Activated CD8-positive, alpha-beta T cell treated with anti-CD3 and anti-CD28 coated beads, Interleukin-2, amount 10 ng/mL, durations not matched to agents 7 days and 5 days (primary cell): ENCODE measurements at places on chromosomes 5 and 9. TPM values are rescaled to one million over a fixed set of nuclear protein-coding genes. Genes with fewer than 3 reads are reported as not detected.

DNA sequence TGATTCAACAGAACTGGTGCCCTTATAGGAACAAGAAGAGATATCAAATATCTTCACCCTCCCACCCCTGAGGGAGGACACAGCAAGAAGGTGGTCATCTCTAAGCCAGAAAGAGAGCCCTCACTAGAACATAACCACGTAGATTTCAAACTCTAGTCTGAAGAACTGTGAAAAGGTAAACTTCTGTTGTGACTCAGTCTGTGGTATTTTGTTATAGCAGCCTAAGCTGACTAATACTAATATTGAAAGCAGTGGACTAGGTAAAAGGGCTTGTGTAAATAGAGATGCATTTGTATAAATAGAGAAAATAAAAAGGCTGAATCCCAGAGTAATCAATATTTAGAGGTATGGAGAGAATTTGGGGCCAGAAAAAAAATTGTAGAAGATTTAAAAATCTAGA, 157.6 kb upstream of the CCNH start:
- no peak for DNase-seq
- H3K27me3 ChIP-seq, result no peaks in the 10 kb centered on the region
- H3K4me3 ChIP-seq, result no peak overlapping the region
- no peaks in the 10 kb centered on the region for H3K36me3 ChIP-seq
- H3K4me1 ChIP-seq, result no peaks in the 10 kb centered on the region

DNA sequence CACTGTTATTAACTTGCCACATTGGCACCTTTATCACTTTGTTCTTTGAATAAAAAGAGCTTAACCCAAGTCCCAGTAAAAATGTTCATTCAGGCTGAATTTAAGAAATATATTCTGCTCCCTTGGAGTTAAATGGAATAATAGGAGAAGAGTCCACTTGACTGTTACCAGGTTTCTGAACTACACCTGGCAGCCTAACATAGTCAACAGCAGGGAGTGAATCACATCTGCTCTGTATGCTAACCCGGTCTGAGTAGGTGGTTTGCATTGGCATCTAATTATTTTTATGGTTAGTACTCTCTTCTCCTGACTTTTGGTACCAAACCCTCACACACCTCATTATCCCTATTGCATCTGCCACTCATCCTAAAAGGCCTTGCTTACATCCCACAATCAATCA, 86.7 kb downstream of the STK32A start:
- no peaks in the 10 kb centered on the region for H3K27me3 ChIP-seq
- DNase-seq, result no peak
- H3K4me3 ChIP-seq, result no peak overlapping the region

- H3K27me3 ChIP-seq, result peaks cover 20% of the 10 kb centered on the region
- no peaks in the 10 kb centered on the region for H3K36me3 ChIP-seq
- H3K27ac ChIP-seq, result no peak overlapping the region
- DNase-seq, result no peak
- H3K4me3 ChIP-seq, result no peak overlapping the region
These were observed 39.0 kb downstream of the KCNIP1 start for GRCh38 chr5:170542691-170543293.

GRCh38 chr5:107469485-107470294, 201.0 kb downstream of the EFNA5 start:
- no peak overlapping the region for H3K4me3 ChIP-seq
- H3K27ac ChIP-seq, result no peak overlapping the region
- no peaks in the 10 kb centered on the region for H3K27me3 ChIP-seq
- peaks cover 4% of the 10 kb centered on the region for H3K4me1 ChIP-seq

GRCh38 chr5:2936413-2936812, 184.9 kb upstream of the IRX2 start:
- no peak overlapping the region for H3K27ac ChIP-seq
- no peak overlapping the region for H3K4me3 ChIP-seq
- DNase-seq, result no peak
- no peaks in the 10 kb centered on the region for H3K36me3 ChIP-seq

- no peaks in the 10 kb centered on the region for H3K4me1 ChIP-seq
- H3K27ac ChIP-seq, result no peak overlapping the region
- DNase-seq, result no peak
- peaks cover 26% of the 10 kb centered on the region for H3K27me3 ChIP-seq
These were observed 20.3 kb upstream of the UNC5A start for GRCh38 chr5:176789873-176790615.

DNA sequence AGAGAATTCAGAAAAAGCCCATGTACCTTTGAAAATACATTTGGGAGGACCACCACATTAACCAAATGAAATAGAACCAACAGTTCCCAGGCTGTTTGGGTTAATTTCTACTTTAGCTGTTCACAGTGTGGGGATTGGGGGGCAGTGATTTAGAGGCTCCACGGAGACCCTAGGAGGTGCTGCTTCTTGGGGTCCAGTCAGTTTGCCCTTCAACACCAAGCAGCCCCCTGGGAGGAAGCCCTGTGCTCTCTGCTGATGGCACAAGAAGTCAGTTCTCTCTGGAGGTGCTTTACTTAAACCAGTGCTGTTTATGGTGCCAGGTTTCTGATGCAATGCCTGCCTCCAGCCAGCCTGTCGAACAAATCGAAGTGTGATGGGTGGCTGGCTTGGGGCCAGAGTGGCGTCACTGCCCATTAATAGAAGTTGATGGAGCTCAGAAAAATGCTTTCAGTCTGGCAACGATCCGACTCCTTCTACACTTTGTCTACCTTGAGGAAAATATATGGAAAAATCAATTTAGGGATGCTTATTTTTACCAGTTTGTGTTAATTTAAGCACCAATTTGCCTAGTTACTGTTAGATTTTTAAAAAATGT, 134.0 kb downstream of the SNX18 start:
- peaks cover 40% of the 10 kb centered on the region for H3K4me1 ChIP-seq
- H3K27me3 ChIP-seq, result no peaks in the 10 kb centered on the region
- H3K36me3 ChIP-seq, result peaks cover 12% of the 10 kb centered on the region
- DNase-seq, result no peak
- no peak overlapping the region for H3K4me3 ChIP-seq

DNA sequence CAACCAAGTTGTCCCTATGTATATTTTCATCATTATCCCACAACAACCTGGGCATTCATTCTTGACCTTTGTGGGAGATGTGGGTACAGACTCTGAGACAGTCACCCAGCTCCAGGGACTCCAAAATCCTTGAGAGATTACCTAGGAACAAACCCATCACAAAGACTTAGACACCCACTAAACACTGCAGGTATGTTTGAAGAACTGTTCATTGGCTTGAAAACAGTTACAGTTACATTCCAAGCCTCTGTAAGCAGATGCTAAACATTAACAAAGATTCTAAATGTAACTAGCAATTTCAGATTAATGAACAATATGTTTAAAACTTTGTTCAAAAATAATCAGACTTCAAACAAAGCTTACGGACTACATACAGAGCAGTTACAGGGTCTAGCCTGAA, 24.7 kb downstream of the DEPDC1B start:
- H3K27me3 ChIP-seq, result no peaks in the 10 kb centered on the region
- H3K4me3 ChIP-seq, result no peak overlapping the region
- no peak for DNase-seq
- H3K4me1 ChIP-seq, result peaks cover 3% of the 10 kb centered on the region
- no peak overlapping the region for H3K27ac ChIP-seq
- peaks cover 2% of the 10 kb centered on the region for H3K36me3 ChIP-seq

- H3K27ac ChIP-seq, result no peak overlapping the region
- H3K36me3 ChIP-seq, result no peaks in the 10 kb centered on the region
- no peaks in the 10 kb centered on the region for H3K4me1 ChIP-seq
- H3K27me3 ChIP-seq, result peaks cover 12% of the 10 kb centered on the region
- peak; percentile 12 for DNase-seq
These were observed 44.7 kb upstream of the FSTL4 start for GRCh38 chr5:133657036-133657435.

DNA sequence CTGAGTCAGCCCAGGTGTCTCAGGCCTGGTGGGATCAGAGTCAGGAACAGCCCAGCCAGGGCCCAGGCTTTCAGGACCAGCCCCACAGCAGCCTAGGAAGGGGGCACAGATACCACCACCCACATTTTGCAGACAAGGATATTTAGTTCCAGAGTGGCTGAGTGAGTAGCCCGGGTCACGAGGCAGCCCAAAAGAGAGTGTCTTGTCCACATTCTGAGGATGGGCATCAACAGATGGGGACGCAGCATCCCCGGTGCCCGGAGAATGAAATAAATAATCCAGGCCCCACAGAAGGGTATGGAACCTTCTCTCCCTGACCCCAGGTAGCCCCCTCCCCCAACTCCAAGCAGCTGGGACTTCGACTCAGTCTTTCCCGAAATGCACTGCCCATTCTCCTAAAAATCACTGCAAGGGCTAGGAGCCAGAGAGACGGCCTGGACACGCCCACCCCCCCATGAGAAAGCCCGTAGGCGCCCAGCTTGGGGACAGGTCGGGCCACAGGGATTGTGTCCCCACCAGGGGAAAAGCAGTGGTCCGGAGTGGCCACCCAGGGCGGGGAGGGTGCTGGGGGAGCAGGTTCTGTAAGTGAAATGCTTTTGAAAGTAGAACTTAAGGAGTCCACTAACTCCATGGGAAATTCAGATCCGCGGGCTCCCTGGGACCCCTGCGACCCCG, 6.9 kb downstream of the LHX3 start:
- peaks cover 45% of the 10 kb centered on the region for H3K27me3 ChIP-seq
- H3K4me3 ChIP-seq, result no peak overlapping the region
- no peak for DNase-seq
- H3K27ac ChIP-seq, result no peak overlapping the region
- no peaks in the 10 kb centered on the region for H3K36me3 ChIP-seq

GRCh38 chr5:40276426-40277102, 403.2 kb upstream of the PTGER4 start:
- no peak for DNase-seq
- no peaks in the 10 kb centered on the region for H3K27me3 ChIP-seq
- H3K4me3 ChIP-seq, result peak overlapping the region; percentile 29
- peak overlapping the region; percentile 85 for H3K27ac ChIP-seq
- H3K36me3 ChIP-seq, result peaks cover 8% of the 10 kb centered on the region
- peaks cover 36% of the 10 kb centered on the region for H3K4me1 ChIP-seq

- no peak for DNase-seq
- H3K27me3 ChIP-seq, result no peaks in the 10 kb centered on the region
- H3K36me3 ChIP-seq, result no peaks in the 10 kb centered on the region
- H3K27ac ChIP-seq, result no peak overlapping the region
These were observed 409.4 kb upstream of the CTNND2 start for GRCh38 chr5:12313602-12314001.

GRCh38 chr5:81425569-81425968, 31.6 kb upstream of the ACOT12 start:
- no peaks in the 10 kb centered on the region for H3K36me3 ChIP-seq
- H3K4me1 ChIP-seq, result peaks cover 15% of the 10 kb centered on the region
- H3K27me3 ChIP-seq, result no peaks in the 10 kb centered on the region
- H3K27ac ChIP-seq, result no peak overlapping the region

DNA sequence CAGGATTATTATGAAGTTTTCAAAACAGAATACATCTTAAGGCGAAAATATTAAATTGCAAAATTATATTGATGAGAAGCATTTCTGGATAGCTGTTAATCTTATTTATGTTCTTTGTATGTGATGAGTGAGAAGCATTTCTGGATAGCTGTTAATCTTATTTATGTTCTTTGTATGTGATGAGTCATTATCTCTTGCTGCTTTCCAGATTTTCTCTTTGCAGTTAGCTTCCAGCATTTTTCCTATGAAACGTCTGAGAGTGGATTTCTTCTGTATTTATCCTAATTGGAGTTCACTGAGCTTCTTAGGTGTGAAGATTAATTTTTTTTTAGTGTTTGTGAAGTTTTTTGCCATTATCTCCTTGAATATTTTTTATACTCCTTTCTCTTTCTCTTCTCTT, 8.2 kb downstream of the TMEM232 start:
- H3K4me1 ChIP-seq, result no peaks in the 10 kb centered on the region
- no peak overlapping the region for H3K27ac ChIP-seq
- peaks cover 2% of the 10 kb centered on the region for H3K27me3 ChIP-seq
- no peaks in the 10 kb centered on the region for H3K36me3 ChIP-seq
- H3K4me3 ChIP-seq, result no peak overlapping the region

- H3K4me1 ChIP-seq, result peaks cover 50% of the 10 kb centered on the region
- H3K4me3 ChIP-seq, result no peak overlapping the region
- H3K27ac ChIP-seq, result peak overlapping the region; percentile 2
These were observed 60.3 kb downstream of the TLE4 start for GRCh38 chr9:79632060-79632459.

GRCh38 chr5:52844885-52845284, 57.2 kb downstream of the ITGA1 start:
- no peaks in the 10 kb centered on the region for H3K36me3 ChIP-seq
- peaks cover 6% of the 10 kb centered on the region for H3K4me1 ChIP-seq
- H3K27ac ChIP-seq, result no peak overlapping the region
- H3K4me3 ChIP-seq, result no peak overlapping the region
- no peaks in the 10 kb centered on the region for H3K27me3 ChIP-seq

DNA sequence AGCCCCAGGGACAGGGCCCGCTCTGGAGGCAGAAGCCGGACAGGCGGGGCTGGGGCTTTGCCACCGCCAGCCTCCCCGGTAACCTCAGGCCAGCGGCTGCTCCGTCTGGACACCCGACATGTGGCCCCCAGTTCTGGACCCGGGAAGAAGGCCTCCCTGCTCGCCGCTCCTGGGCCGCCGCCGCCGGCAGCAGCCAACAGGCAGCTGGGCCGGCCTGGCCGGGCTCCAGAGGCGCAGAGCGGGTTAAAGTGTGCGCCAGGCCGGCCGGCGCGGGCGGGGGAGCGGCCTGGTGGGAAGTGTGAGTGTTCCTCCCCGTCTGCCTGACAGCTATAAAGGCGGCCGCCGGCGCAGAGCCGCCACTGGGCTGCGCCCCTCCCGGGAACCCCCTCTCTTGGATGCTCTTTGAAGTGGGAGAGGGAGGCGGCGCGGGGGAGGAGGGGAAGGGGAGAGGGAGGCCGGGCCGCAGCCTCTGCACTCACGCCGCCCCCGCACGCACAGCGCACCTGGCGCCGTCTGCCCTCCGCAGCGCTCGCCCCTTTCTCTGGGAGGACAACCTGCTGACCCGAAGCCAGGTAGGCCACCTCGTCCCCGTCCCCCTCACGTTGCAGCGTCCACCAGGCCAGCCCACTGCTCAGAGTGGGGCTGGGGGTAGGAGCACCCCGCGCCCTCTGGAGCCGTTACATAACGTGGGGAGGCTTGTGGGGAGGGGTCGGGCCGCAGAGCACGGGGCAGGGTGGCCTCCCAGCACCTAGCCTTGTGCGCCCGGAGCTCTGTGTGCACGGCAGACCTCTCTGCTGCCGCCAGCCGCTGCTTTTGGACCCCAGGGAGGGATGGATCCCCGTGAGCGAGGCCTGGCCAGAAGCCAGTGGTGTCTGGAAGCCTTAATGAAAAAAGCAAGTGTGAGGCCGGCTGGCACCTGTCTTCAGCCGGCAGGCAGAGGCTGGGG, at the start of gene ADAMTSL2:
TSS of gene ADAMTSL2 (plus strand) at position 359 of the 946 bp plus-strand sequence. CDS start 2,009 bp downstream, outside the sequence.
- H3K4me3 ChIP-seq, result no peak within 1 kb of the TSS
- H3K36me3 ChIP-seq, result no peaks in the 10 kb centered on the region
- H3K4me1 ChIP-seq, result peaks cover 6% of the 10 kb centered on the region
- H3K27me3 ChIP-seq, result peaks cover 24% of the 10 kb centered on the region
- DNase-seq, result no peak

GRCh38 chr5:32474209-32474854, 29.8 kb upstream of the ZFR start:
- no peak overlapping the region for H3K27ac ChIP-seq
- H3K4me3 ChIP-seq, result no peak overlapping the region
- DNase-seq, result no peak

GRCh38 chr5:150402229-150402773, 10.4 kb downstream of the CD74 start:
- no peak for DNase-seq
- H3K4me1 ChIP-seq, result no peaks in the 10 kb centered on the region
- H3K36me3 ChIP-seq, result peaks cover 56% of the 10 kb centered on the region
- peak overlapping the region; percentile 40 for H3K27ac ChIP-seq
- H3K27me3 ChIP-seq, result no peaks in the 10 kb centered on the region

RGS3 gene
- total RNA-seq, result 68.9 TPM

NIPAL4 gene
- total RNA-seq, result not detected
